SK-N-DZ (cell line): ENCODE measurements at places on chromosomes 3 and 15.
A peak's percentile ranks its signal among the peaks of the same experiment; 100 is the strongest.

GRCh38 chr3:47515864-47516319, 2.4 kb upstream of the ELP6 start:
- no peak for DNase-seq

DNA sequence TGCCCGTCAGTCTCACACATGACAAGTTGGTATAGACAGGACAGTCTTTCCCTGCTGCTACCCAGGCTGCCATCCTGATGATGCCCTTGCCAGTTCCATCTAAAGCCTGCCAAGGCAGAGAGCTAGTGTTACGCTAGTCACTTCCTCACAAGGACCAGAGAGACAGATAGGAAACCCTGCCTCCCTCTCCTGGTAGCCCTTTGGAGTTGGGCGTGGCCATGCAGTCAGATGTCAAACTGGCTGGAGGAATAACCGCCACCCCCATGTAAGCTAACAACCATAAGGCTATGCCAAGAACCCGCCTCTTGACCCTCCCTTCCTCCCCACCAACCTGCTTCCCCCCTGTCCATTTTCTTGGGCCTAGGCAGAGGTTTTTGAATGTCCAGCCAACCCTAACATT, 2.8 kb downstream of the TMEM115 start:
- no peak for DNase-seq

- DNase-seq = no peak
These were observed 281.4 kb upstream of the SLCO3A1 start for GRCh38 chr15:91572110-91572509.

DNA sequence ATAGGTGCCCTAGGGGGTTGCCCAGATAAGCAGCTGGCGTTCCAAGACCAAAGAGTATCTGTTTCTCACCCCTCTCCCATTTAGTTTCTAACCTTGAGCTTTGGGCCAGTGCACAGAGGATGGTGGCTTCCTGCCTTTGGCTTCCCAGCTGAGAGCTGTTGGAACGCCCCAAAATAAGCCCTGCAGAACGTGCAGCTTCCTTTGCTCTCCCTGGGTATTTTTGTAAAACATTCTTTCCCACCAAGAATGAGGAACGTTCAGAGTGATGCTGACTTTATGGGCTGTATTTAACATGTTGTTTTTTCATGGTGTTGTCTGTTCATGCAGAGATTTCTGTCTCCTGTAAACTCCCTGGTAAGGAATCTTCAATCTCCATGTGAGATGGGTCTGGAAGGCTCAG, 63.8 kb downstream of the LPP start:
- no peak for DNase-seq

DNA sequence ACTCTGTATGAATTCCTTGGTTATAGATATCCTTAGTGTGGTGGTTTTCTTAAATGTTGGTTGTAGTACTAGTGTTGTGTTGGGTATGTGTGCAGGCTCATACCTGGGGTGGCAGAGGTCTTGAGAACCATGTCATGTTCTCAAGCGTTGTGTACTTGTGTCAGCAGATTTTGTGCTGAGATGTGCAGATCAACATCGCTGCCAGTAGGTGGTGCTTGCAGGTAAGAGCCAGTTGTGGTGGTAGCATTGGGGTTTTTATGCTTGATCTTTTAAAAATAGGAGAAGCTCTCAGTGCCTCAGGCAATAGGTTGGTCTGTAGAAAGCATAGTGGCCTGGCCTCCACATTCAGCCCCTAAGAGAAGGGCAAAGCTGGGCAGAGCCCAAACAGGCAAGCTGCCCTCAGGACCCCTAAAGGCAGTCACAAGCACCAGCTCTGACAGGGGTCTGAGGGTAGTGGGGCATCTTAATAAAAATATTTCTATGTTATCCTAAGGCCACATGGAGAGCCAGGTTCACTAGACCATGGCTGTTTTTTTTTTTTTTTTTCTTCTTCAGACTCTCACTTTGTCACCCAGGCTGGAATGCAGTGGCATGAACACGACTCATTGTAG, 164.0 kb downstream of the IL20RB start:
- DNase-seq = peak; percentile 36

- no peak for DNase-seq
These were observed 17.8 kb downstream of the ACKR2 start for GRCh38 chr3:42827023-42827422.

GRCh38 chr3:128590948-128591347, 59.7 kb downstream of the RPN1 start:
- DNase-seq = no peak

- DNase-seq = peak; percentile 77
These were observed 82.2 kb upstream of the CTDSPL start for GRCh38 chr3:37779289-37780152.

DNA sequence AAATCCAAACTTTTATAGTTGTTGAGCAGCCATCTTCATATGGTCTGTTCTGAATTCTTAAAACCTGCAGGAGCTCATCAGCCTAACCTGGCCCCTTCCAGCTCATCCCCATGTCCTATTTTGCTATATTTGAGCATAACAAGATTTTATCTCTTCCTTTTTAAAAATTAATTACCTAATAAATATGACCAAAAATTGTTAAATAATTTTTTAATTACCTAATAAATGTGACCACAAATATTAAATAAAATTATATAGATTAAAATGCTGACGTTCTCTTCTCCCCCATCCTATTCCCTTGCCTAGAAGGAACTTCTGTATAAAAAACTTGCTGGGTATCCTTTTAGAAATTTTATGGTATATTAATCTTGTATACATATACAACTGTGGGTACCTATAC, 43.7 kb downstream of the OXNAD1 start:
- DNase-seq = no peak

DNA sequence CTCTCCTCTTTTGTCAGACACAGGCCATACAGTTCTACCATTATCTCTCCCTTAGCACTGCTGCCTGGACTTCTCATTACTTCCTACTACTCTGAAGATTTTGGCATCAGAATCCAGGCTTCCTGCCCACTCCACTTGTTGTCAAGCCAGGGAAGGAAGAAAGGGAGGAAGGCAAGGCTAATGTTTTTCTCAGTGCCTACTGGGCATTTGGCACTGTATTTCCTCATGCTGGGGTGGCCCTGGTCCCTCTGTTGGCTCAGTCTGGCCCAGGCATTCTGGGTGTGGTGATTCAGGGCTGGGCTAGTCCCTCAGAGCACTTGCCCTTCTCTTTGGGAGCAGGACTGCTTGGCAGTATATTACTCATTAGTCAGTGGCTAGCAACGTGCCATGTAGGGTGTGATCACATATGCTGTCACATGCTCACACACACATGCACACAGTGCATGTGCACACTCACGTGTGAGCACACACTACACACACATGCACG, 52.9 kb downstream of the BSN start:
- DNase-seq = no peak
